ENCODE measurements at places on chromosomes 6 and 20. TPM values are rescaled to one million over a fixed set of nuclear protein-coding genes. Genes with fewer than 3 reads are reported as not detected.

- peak; percentile 44 for DNase-seq
These were observed 200.2 kb upstream of the SUPT3H start for GRCh38 chr6:45577836-45578504.

Gene SCRT2
- total RNA-seq: not detected

Gene VGLL2
- total RNA-seq: not detected

- DNase-seq: no peak
These were observed 8.3 kb downstream of the VSTM2L start for GRCh38 chr20:37911261-37911660.

Gene HMGCLL1
- total RNA-seq: not detected

GRCh38 chr6:170393807-170394399 is 87.3 kb downstream of the FAM120B start:
- no peak for DNase-seq

DNA sequence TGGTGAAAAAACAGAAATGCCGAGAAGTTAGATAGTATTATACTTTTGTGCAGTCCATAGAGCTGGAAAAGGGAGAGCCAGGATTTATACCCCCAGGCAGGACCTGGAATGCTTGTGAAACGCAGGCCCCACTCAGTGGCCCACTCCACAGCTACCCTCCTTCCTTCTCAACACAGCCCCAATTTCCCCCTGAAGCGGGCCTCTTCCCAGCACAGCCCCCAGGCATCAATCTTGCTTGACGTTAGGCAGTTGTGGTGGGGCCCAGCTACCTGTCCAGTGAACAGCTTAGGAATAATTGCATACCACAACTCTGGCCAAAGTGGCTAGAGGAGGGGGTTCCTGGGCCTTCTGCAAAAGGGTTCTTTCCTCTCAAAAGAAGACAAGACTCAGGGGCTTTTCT is 61.3 kb downstream of the PPP1R3G start:
- no peak for DNase-seq
